Stimulated activated CD4-positive, alpha-beta T cell treated with anti-CD3 and anti-CD28 coated beads, Interleukin-4, amount 100 ng/mL, for 4 hours (primary cell): ENCODE measurements at places on chromosomes 2 and 18.

- no peak for DNase-seq
Measured at GRCh38 chr2:191885650-191886049, 38.8 kb upstream of the CAVIN2 start.

GRCh38 chr18:76654577-76654976, 159.5 kb upstream of the ZNF516 start:
- no peak for DNase-seq

DNA sequence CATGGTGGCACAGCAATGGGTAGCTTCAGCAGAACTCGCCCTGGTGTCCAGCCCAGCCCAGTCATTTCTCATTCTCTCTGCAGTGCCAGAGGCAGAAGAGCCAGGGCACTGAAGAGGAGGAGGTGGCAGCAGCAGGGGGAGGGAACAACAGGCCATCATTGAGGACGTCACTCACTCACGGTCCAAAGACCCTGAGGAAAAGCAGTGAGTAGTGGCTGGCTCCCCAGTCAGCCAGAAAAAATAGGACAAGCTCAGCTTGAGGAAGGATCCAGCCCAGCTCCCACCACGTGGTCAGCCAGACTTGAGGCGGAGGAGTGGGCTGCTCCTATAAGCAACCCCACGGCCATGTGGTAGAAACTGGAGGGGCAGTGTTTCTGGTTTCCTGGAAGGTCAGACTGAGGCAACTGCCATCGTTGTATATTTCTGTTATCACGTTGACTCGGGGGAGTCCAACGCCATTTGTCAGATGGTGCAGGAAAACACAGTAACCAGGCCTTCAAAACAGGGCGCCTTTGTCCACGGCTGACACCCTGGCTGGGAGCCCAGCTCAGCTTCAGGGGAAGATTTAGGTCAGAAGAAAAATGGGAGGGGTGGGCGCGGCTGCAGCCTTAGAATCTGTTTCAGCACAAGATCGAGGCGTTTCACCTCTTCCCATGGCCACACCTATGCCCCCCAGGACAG, 19.0 kb upstream of the TMEM247 start:
- no peak for DNase-seq

- DNase-seq = no peak
Measured at GRCh38 chr2:223952280-223952968, 4.8 kb upstream of the MRPL44 start.

GRCh38 chr2:224038049-224038829, 847 bp downstream of the SERPINE2 start:
- peak; percentile 39 for DNase-seq

DNA sequence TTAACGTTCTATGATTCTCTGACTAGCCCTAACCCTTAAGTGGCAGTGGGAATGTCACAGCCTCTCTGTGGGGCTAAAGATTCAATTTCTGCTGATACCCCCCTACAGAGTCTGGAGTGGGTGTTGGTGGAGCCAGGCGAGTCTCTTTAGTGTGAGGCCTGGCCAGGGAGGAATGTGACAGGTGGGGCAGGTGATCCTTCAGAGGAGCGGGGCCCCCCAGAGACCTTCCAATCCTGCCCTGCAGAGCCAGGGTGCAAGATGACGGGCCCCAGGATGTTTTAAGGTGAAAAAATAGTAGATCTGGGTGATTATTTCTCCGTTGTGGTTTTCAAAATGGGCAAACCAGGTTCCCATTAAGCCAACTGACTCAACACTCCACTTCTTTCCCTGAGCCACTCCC, 28.2 kb upstream of the DNMT3A start:
- no peak for DNase-seq

- DNase-seq = no peak
Measured at GRCh38 chr2:69013142-69013839, at the start of gene ANTXR1. ANTXR1 (plus strand) TSS chr2:69013179; CDS start chr2:69013500, 321 bp downstream.

- DNase-seq = no peak
Measured at GRCh38 chr18:79875531-79875919, 75.9 kb downstream of the SLC66A2 start.

DNA sequence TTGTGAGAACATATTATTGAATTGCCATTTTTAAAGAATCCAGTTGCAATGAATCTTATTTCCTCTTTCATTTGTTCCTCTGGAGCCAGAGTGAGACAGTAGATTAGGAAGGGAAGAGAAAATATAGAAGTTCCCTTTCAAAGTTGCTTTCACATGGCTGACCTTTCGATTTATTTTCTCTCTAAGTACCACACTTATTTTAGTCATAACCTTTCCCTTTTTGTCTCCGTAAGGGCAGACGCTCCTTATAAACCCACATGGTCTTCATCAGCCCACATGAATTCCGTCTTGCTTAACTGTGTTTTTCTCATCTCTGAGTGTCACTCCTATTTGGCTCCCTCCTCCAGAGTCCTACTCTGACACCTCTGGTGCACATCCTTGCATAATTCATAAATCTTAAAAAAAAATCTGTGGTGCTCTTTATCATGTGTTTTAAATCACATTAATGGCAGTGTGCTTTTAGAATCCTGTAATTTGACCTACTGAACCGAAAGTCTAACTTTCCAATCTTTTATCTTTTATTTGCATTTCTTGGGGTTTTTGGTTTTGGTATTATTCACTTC, 38.5 kb upstream of the ZNF396 start:
- DNase-seq = no peak

- no peak for DNase-seq
Measured at GRCh38 chr2:192978395-192978794, 783.7 kb upstream of the TMEFF2 start.

DNA sequence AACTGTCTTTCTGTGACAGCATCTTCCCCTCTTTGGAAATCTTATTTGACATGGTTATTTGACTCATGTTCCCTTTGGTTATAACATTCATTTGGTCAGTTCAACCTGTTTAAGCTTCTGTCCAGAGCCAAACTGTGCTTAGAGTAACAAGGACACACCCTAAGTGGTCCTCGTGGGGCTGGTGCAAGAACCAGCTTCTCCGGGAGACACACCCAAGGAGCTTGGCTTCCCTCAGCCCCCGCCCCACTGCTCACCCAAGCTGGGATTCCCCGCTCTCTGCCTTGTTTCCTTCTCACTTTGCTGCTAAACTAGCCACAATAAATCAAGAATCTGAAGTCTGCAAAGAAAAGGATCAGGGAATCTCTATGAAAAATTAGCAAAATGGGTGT, 1.4 kb downstream of the SCYGR3 start:
- no peak for DNase-seq

DNA sequence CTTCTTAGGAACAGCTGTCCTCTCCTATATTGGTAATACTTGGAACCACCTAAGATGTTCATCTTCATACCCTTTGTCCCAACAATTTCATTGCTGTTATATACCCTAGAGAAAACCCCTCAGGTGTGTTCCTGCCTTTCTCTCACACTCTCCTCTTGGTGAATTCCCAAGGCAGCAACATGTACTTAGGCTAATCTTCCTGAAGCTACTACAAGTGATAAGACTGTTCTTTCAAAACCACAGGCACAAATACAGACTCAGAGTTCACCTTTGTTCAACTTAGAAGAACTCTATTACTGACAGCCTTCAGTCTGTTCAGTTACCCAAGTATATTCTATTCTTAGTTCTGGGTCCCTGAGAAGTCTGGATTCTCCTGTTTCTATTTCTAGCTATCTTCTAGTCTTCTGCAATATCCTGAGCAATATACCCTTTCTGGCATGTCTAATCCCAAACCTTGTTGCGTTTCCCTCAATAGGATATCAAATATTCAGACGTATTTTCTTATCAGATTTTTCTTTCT, 247.7 kb upstream of the STON1 start:
- DNase-seq = no peak

- DNase-seq = no peak
Measured at GRCh38 chr2:167294776-167295140, 406.5 kb downstream of the XIRP2 start.

- DNase-seq = no peak
Measured at GRCh38 chr2:42800461-42800962, 8.1 kb upstream of the HAAO start.

DNA sequence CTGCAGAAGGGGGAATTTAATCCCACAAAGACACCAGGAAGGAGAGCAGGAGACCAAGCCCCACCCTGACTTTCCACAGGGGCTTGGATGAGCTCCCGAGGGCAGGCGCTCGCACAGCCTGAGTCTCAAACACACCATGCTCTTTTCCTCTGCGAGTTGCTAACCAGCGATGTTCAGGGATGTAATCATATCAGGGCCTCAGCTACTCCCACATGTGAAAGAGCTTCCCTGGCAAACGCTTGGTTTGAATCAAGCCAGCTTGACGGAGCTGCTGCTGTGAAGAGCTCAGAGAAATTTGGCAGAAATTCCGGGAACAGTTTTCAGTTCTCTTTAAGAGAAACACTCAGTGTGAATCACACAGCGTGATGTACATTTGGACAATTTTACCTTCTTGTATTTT, 385.8 kb downstream of the GALR1 start:
- DNase-seq = no peak

- DNase-seq = no peak
Measured at GRCh38 chr2:226216575-226216974, 583.0 kb downstream of the IRS1 start.

GRCh38 chr2:185255566-185255965, 483.0 kb upstream of the FSIP2 start:
- no peak for DNase-seq

DNA sequence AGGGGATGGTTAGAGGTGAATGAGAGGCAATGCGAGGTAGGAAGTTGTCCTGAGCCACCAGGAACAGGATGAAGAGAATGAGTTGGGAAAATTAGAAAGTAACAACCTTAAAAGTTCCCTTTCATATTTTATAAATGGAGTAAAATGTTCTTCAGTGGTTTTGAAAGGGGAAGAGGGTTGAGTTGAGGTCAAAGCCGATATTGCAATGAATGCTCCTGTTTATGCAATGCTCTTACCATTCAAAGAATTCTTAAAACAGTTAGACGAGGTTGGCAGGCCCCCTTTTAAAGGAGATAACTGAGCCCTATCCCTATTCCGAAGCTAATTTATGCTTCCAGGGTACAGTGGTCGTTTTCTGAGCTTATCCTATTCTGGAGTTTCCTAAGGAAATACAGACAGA, 2110.3 kb upstream of the CELF4 start:
- DNase-seq = no peak

- DNase-seq = no peak
Measured at GRCh38 chr18:6994771-6995430, 122.7 kb downstream of the LAMA1 start.

- no peak for DNase-seq
Measured at GRCh38 chr2:181066333-181066732, 85.9 kb downstream of the UBE2E3 start.

DNA sequence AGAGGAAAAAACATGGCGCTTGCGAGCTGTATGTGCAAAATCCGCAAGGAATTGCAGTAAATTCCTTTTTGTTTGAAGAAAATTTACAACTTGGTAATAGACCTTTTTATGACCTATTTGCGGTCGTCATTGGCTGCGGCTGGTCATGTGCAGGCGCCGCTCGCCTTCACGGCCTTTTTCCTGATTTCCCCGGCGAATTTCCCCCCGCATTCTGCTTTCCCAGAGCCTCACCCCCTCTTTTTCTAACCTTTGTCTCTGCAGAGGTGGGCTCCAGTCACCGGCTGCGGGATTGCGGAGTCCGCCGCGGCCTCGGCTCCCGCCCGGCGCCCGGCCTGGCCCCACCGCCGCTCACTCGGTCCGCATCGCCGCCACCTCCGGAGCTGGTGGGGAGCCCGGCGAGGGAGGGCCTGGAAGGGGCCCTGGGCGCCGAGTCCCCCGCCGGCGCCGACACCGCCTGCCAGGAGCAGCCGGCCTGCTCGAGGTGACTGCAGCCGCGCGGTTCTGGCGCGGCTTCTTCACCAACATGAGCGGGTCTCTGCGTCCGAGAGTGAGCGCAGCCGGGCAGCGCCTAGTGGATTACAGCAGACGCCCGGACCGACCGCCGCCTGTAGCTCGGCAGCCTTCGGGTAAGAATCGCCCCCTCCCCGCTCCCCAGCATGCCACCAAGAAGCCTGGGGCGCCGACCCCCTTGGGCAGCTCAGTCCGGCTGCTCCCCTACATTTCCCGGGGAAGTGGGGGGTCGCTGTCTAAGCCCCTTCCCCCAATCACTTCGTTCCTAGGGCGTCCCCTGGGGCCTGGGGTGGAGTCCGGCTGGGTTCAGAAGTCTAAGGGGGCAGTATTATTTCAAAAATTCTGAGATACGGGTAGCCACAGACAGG, 7.1 kb downstream of the HOXD8 start:
- DNase-seq = no peak

DNA sequence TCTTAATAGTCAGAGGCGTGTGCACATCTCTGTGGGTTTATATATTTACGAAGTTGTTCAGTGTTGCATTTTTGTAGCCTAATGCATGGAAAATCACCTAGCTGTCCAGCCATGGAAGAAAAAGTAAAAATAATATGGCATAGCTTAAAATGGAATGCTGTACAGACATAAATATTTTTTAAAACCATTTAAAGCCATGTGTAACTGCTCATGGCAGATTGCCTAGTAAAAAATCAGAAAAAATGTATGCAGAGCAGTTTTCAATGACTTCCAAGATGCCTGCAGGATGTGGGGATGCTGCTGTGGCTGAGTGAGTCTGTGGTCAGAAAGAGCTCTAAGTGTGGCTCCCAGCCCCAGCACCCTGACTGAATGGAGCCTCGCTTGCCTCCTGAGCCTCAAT, 64.8 kb upstream of the ALKAL2 start:
- DNase-seq = no peak

GRCh38 chr2:56475191-56475590, 291.4 kb downstream of the CCDC85A start:
- no peak for DNase-seq

DNA sequence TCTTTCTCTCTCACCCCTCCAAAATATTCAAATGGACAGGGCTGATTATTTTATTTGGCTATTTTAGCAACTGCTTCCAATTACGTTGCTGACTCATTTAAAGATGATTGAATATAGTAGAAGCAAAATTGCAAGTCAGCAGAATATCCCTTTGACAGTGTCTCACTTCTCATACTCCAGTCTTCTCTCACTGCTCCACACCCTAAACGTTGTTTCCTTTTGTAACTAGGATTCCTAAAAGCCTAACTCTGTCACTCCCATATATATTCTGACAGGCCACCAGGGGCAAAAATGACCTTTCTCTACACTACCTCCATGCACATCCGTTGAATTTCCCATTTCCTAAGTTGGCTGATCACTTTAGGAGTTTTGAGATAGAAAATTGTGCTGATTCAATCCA, 351.1 kb downstream of the RND3 start:
- no peak for DNase-seq

DNA sequence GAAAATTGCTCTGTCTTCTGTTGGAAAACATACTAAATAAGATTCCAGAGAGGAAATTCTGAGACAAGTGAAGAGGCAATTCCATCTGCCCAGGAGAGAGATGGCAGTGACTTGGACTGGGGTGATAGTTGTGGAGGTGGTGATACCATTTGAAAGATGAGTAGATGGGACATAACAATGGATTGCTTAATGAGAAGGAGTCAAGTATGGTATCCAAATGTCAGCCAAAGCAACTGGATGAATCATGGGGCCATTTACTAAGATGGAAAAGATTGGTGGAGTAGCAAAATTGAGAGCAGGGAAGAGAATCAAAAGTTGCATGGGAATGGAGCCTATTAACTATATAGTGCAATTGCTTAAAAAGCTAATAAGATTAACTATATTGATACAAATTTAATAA, 222.1 kb downstream of the ETAA1 start:
- no peak for DNase-seq

DNA sequence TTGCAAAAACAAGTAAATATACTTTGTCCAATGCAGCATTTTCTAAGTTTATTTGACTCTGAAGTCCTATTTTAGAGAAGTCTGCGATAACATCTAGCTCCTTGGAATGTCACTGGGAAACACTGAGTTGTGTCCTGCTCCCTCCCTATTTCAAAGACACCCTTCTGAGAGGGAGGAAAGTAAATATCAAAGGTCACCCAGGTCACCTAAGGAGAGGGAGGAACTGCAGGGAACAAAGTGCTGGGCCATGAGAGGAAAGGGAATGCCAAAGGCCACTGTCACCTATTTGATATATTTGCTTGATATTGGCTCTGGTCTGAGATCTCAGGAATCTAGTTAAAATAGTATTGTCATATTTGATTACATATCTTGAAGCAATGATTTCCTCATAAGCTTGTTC, 201.3 kb downstream of the GCA start:
- no peak for DNase-seq
